ENCODE measurements at places on chromosomes 2 and 18.

DNA sequence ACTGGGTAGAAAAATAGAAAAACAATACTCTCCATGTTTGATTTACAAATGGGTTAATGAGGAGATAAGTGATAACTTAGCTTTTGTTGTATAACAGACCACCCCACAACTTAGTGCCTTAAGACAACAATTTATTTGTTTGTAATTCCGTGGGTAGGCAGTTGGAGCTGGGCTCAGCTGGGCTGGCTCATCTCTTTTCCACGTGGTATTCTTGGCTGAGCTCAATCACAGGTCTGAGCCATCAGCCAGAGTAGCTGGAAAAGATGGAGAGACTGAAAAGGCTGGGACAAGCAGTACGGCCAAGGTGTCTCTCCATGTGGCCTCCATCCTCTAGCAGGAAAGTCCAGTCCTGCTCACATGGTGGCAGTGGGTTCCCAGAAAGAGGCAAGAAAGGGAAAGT, 32.2 kb upstream of the ELOA2 start:
- DNase-seq: no peak

GRCh38 chr18:75198036-75198435, 10.9 kb downstream of the PTGR3 start:
- DNase-seq: no peak

- DNase-seq: no peak
Observed at GRCh38 chr2:29991086-29991485, 69.7 kb upstream of the ALK start.

DNA sequence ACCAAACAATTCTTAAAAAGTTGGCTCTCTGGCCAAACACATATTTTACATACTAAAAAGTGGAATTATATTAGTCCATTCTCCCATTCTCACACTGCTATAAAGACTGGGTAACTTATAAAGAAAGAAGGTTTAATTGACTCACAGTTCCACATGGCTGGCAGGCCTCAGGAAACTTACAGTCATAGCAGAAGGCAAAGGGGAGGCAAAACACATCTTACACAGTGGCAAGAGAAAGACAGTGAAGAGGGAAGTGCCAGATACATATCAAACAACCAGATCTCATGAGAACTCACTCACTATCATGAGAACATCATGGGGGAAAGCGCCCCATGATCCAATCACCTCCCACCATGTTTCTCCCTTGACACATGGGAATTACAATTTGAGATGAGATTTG, 42.6 kb downstream of the EDAR start:
- DNase-seq: no peak

DNA sequence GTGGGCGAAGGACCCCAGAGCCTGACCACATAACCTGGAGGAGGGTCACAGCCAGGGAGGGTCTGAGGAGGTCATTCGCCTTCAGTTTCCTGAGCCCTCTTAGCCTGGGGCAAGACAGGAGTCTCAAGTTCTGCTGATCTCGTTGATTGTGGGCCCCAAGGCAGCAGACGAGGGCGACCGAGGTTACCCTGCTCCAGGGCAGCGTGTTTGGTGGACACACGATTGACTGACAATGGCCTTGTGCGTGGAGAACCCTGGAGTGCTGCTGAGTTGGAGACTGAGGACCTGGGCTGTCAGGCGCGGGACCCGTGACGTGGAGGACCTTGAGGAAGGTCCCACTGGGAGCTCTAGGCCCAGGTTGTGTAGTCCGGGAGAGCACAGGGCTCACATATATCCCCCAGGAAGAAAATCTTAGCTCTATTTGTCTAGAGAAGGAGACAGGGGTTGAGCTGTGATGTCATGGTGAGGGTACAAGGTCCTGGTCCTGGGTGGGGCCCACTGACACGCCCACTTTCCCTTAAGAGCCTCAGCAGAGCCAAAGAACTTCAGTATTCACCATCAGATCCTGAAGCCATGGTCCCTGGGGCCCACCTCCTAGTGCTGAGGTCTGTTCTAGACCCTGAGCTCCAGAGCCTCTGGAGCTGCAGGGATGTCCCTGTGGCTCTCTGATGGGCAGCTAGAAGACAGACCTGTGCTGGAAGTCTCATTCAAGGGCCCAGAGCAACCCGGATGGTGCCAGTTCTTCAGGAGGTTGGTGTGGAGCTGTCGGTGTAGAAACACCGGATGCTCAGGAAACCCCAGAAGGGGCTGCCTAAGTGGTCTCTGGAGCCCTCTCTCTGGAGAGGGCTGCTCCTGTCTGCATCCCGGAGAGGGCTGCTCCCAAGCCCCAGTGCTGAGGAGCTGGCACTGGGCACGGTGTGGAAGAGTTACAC, 53.1 kb downstream of the DYSF start:
- DNase-seq: no peak

- no peak for DNase-seq
Observed at GRCh38 chr2:24566209-24566608, 75.2 kb downstream of the NCOA1 start.

DNA sequence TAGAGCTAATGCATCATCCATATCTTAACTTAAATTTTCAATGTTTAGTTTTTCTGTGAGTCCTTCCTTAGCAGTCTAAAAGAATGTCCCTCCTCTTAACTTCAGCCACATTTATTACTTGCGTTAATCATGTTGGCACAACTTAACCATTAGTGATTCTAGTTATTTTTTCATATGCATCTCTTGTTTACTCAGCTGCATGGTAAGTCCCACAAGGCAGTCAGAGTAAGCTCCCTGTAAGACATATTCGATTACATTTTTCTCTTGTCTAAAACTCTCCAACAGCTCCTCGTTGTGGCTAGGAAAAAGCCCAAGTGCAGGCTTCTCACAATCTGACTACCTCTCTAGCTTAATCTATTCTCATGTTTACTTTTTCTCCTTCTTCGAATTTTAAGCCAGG, 2045.3 kb upstream of the PIK3C3 start:
- no peak for DNase-seq

DNA sequence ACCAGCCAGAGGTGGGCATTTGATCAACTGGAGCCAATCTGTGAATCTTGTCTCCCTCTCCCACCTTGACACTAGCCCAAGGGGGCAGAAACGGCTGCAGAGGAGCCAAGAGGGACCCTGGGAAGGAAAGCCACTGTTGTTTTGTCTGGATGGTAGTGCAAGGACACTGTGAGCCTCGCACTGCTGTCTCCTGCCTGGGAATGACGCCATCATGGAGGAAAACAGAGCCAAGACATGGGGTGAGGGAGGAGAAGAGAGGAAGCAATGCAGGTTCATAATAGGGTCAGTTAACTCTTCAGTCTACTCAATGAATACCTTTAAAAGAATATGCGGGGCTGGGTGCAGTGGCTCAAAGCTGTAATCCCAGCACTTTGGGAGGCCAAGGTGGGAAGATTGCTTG, 231.1 kb upstream of the AGAP1 start:
- no peak for DNase-seq

DNA sequence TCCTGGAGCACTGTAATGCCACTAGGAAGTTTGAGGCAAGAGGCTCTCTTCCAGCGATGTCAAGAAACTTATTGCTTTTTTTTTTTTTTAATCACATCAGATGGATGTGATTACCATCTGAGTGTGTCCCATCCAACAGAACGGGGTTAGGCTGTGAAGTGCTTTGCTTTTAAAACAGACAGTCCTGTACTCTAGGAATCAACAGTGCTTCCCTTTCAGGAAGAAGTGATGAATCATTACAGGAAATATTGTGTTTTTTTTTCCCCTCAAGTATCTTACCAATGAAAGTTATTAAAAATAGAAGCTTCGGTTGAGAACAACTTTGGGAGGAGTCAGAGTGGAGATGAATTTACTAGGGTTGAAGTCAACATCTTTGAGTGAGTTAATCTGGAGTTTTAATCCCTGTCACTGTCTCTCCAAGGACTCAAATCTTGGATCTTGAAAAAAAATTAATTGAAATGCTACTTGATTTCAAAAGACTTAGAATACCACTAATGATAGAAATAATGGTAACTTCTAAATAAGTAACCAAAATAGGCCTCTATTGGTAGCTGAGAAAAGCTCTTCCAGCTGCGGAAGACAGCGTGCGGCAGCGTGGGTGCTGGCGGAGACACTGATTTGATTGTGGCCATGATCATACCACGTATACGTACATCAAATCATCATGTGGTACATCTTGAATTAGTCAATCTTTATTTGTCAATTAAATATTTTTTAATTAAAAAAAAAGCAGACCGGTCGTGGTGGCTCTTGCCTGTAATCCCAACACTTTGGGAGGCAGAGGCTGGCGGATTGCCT, 45.5 kb downstream of the GATA6 start:
- DNase-seq: no peak

DNA sequence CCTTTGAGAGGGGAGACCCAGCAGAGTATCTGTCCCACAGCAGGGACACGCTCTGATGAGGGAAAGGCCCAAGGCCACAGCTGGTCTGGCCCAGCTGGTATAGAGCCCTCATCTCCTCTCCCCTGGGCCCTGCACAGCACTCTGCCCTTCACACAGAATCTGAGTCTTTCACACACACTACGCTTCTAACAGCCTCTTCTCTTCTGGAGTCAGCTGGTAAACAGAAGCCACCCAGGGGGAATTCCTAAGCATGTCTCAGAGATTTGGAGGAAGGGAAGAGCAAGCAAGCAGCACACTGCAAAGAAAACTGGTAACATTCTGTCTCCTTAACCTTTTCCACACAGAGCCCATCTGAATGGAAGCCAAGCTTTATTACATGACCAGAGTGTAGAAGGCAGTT, 121.1 kb upstream of the ACAA2 start:
- DNase-seq: no peak

All from activated naive CD4-positive, alpha-beta T cell (primary cell).